ENCODE measurements at places on chromosomes 11 and 22.

- no peak for DNase-seq
Measured at GRCh38 chr11:26717771-26718170, 4.1 kb downstream of the SLC5A12 start.

- DNase-seq = no peak
Measured at GRCh38 chr11:76659672-76660532, 10.6 kb downstream of the LRRC32 start.

DNA sequence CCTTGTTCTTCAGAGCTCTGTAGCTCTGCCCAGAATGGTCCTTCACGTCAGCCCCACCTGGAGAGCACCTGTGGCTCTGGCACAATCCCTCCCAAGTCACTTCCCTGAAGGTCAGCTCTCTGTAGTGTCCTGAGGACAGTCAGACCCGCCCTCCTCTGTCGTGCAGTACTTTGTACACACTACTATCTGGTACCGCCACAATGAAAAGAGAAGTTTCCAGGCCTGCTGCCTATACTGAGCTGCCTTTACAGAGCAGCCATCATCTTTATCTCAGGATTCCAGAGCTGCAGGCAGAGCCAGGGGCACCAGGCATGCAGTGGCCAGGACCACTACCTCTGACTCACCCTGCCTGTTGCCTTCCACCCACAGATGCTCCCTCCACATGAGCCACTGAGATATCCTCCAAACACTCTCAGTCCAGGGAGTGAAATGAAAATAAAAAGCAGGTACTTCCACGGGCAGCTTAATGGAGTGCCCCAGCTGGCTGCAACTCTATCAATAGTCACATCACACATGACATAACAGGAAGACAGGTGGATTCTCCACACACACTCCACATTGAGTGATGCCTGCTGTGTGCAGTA, 7.3 kb downstream of the PACSIN2 start:
- DNase-seq = no peak

GRCh38 chr11:44527476-44527875, 38.0 kb upstream of the CD82 start:
- no peak for DNase-seq

DNA sequence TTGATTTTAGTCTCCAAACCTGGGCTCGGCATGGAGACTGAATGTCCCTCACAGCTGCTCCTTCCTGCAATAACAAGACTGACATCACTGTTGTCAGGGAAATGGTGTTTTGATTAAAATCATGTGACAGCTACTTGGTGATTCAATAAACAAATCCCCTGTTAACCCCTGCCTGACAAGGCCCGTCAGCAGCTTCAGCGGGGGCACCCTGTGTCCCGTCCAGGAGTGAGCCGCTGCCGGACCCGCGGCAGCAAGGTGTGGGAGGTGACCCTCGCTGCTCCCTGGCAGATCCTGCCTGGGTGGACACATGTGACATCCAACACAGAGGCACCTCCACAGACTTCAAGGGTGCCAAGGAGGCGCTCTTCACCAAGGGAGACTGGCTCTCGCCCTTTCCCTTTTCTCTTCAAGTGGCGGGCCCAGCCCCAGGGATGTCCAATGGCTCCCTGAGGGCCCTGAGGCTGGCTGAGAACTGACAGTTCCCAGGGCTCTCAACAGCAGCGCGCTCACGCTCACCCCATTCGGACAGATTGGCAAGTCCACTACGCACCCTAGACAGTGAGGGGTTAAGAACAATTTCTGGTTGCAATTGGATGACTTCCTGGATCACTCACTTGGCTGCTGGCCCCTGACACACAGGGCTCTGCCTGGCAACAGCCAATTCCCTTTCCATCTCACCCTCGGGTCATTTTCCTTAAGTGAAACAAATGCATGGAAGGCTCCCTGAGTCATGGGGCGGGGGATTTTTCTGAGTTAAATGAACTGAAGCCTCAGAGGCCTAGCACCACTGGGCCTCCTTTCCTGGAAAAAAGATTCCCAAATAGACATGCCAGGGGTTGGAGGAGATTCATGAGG, 30.7 kb downstream of the PPP2R1B start:
- no peak for DNase-seq

- no peak for DNase-seq
Measured at GRCh38 chr22:42459287-42460063, 27.3 kb upstream of the NFAM1 start.

DNA sequence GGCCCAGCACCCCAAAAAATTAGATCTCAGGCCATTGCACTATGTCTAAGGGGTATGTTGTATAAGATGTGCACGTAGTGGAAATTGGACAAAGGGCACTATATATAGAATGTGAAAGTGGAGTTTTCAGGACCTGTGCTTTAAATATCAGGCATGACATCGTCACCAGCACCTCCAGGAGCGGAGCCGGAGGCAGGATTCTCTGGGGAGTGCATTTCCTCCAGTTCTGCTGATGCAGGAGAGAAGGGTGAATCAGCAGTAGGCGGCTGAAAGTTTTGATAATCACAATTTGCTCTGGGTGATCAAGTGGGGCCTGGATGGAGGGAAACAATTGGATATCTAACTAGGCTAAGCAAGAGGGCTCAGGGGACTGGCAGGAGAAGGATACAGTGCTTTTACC, 69.1 kb upstream of the NTM start:
- no peak for DNase-seq

DNA sequence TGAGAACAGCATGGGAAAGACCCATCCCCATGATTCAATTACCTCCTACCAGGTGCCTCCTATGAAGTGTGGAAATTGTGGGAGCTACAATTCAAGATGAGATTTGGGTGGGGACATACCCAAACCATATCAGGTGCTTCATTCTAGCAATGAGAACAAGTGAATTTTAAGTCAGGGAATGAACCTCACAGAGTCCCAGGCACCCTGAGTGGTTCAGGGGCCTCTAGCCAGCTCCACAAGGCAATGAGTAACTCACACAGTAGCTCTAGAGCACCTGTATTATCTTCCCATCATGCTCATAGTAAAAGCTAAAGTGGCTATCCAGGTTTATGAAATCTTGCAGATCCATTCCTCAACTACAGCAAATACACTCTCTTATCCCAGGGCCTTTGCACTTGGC, 13.1 kb upstream of the ACCSL start:
- DNase-seq = no peak

GRCh38 chr22:42217752-42218280, 52.6 kb downstream of the TCF20 start:
- DNase-seq = no peak

- DNase-seq = no peak
Measured at GRCh38 chr11:71183878-71184277, 68.5 kb downstream of the SHANK2 start.

Measured in CD8-positive, alpha-beta T cell (primary cell).